ENCODE measurements at places on chromosomes 1 and 21.

GRCh38 chr21:16709866-16710550, 802.8 kb upstream of the CXADR start:
- no peak for DNase-seq

- DNase-seq, result no peak
Measured at GRCh38 chr1:96674915-96675314, 46.7 kb upstream of the PTBP2 start.

GRCh38 chr1:42114229-42114628, 39.0 kb upstream of the GUCA2B start:
- DNase-seq, result no peak

DNA sequence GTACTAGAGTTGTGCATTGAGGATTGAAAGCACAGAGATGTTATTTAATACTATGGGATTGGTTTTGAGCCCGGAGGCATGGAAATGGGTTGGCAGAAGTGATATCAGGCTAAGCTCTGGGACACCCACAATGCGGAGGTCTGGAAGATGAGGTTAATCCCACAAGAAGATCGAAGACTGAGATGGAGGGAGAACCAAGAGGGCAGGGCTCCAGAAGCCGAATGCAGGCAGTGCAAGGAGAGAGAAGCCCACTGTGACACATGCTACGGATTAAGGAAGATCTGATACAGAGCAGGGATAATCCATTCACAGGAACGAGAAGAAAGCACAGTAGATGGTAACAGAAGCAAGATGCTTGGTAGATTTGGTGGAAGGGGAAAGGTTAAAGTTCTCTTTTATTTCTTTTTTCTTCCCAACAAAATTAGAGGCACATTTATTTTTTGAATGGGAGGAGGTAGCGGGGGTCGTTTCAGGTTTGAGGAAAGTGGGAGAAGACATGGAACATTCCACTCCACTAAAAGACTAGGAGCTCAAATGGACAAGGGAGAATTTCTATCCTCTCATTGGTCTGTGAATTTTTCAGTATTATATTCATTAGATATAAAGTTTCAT, 113.2 kb downstream of the NCAM2 start:
- no peak for DNase-seq

DNA sequence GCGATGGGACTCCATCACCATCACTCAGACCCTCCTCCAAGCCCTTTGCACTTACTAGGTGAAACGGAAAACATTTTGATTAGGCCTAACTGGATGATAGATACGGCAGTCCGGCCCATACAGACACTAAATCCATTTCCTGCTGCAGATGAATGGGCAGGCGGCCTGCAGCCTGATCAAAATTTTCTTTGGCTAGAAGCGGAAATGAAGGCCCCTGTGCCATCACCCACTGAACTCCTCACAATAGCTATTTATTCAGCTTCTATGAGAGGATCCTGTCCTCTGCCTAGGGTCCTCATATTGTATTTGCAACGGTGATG, 200.5 kb downstream of the OMA1 start:
- DNase-seq, result no peak

- no peak for DNase-seq
Measured at GRCh38 chr1:13737398-13737797, 37.4 kb downstream of the PRDM2 start.

DNA sequence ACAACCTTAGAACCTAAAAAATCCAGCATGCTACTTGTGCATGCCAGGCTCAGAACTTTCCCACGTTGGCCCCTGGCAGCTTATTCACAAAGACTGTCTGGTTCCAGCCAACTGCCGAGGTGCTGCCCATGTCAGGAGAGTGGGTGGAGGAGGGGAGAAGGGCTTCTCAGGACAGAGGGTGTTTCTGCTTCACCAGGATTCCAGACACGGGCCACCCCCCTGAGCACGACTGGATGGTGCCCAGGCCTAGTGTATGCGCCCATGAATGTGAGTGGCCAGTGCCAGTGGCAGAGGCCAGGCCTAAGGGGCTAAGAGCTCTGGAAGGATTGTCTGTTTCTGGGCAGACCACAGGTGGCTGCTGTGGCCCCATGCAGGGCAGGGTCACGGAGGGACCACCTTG, 148.2 kb upstream of the COL6A1 start:
- no peak for DNase-seq

- DNase-seq, result no peak
Measured at GRCh38 chr1:99816656-99817055, 33.5 kb upstream of the AGL start.

DNA sequence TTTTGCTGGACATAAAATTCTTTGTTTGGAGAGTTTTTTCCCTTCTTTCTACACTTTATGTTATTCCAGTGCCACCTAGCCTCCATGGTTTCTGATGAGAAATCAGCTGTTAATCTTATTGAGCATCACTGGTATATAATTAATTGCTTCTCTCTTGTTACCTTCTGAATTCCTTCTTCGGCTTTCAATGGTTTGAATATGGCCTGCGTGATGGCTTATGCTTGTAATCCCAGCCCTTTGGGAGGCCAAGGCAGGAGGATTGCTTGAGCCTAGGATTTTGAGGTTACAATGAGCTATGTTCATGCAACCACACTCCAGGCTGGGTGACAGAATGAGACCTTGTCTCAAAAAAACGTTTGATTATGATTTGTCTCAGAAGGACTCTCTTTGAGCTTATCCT, 13.0 kb upstream of the CNIH4 start:
- DNase-seq, result no peak

DNA sequence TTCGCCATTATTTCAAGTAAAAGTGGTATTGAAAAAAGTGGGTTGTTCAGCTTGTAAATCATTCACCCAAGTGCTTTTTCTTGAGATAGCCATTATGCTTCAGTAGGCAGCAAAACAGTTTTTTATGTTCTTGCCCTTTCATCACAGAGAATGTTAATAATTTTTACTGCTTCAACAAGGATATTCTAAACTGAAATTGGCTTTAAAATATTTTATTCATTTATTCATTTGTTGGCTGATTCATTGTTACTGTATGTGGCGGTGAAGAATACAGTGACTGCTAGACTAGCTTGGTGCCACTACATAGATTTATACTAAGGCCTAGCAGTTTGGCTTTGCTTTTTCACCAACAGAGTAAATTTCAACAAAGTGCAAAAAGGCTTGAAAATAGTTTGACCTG, 121.5 kb downstream of the OLFML2B start:
- no peak for DNase-seq

GRCh38 chr1:100414693-100415497, 62.6 kb downstream of the CDC14A start:
- no peak for DNase-seq

- DNase-seq, result no peak
Measured at GRCh38 chr1:231808116-231808515, 181.5 kb downstream of the DISC1 start.

GRCh38 chr1:92274939-92275338, 23.8 kb downstream of the GLMN start:
- no peak for DNase-seq

DNA sequence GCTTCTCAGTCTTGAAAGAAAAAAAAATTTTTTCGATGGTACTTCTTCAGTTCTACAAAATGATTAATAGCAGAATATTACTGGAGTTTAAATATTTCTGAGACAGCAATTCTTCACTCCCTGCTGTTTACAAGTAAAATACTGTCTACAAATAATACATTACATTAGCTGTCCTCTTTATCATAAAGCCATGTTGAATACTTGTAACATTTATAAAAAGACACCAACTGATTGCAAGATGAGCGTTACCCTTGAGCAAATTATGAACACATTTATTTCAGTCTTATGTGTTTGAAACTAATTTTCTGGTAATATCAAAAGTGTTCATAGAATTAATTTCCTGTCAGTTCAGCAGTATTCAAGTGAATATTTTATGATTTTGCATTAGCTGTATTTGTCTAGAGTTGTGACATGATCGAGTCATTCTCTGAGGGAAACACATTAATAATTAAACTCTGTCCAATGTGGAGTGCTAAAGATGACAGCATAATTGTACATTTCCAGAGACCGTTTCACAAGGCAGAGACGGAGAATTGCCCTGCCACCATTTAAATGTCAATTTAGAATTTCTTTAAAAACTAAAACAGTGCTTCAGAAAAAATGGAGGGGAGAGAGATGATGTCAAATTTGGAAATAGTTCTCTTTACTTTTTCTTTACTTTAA, 1359.0 kb upstream of the ADGRL4 start:
- DNase-seq, result no peak

DNA sequence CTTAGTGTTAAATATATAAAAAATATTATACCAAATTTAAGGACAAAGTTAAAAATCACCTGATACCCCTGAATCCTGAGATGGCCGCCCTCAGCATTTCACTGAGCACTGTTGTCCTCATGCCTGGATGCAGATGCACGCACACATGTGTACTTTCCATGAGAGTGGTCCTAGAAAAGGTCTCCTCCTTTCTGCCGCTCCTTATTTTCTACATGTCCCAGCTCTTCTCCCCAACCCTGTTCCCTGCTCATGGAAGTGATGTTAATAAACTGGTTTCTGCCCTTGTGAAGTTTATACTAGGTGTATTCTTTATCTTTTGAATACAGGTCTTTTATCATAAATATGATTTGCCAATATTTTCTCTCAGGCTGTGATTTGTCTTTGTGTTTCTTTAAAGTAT, 32.9 kb downstream of the DIP2A start:
- DNase-seq, result no peak

GRCh38 chr1:23567996-23568607, 8.8 kb upstream of the ID3 start:
- DNase-seq, result peak; percentile 69

DNA sequence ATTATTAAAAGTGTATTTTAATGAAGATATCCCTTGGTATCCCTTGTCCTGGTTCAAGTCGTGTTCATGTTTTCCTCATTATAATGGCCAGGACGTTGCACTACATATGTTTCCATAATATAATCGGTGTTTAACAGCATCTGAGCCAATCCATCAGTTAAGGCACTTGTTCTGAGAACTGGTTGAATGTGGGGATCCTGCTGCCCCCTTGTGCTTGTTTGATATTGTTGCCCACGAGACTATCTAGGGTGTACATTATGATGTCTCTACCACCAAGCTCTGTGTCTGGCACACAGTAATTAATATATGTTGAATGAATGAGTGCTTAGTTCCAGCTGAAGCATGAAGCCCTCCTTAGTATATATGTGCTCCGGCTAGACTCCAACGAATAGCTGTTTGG, 193.0 kb downstream of the CACNA1E start:
- DNase-seq, result no peak

- no peak for DNase-seq
Measured at GRCh38 chr21:35581640-35582039, 478.7 kb downstream of the SETD4 start.

DNA sequence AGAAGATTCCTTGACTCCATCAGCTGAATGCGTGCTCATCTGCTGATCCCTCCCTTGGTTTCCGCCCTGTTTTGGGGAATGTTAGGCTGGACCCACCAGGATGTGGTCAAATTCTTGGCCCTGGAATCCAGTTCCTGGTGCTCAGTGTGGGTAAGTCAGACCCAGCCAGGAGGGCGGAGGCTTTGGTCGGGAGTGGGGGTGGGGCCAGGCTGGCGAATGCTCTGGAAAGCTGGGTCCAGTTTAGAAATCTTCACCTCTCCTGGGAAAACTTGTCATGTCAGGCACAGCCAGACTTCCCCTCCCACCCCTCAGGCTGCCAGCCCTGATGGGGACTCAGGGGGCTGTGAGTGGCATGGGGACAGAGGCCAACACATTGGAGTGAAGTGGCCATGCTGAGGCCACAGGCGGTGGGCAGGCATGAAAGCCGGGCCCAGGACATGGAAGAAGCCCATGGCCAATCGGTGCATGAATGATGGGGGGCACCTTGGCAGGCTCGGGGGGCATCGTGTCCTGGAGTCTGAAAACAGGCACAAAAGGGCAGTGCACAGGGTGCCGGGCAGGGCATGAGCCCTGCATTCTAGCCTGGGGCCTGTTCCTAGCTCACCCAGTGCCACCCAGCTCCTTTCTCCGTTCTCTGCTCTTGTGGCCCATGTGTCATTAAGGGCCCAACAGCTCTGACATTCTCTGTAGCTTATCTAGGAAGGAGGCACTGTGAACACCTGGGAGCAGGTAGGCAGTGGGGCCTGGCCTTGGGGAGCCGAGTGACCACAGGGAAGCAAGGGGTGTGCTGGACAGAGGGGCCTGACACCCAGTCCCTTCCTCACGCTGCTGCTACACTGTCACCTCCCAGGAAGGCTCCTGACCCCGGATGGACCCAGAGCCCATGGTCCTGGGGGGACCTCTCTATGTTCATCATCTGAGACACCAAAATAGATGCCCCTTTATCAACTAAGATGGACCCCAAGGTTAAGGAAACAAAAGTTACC, 14.6 kb upstream of the PADI1 start:
- peak; percentile 64 for DNase-seq

GRCh38 chr21:34319585-34319984, 44.2 kb upstream of the KCNE2 start:
- no peak for DNase-seq

- DNase-seq, result no peak
Measured at GRCh38 chr1:200794506-200795065, 55.9 kb downstream of the CAMSAP2 start.

- DNase-seq, result no peak
Measured at GRCh38 chr1:51535006-51535592, 16.0 kb upstream of the EPS15 start.

DNA sequence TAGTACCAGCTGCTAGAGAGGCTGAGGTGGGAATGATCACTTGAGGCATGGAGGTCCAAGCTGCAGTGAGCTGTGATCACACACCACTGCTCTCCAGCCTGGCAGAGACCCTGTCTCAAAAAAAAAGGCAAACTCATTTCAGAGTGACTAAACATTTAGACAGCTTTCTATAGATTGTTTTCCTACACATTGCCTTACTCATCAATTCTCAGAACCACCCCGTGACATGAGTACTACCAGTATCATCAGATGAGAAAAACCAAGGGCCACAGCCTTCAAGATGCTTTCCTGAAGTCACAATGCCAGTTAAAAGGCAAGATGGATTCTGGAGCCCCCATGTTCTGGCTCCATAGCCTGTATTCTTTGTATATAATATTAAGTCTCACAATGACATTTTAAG, 22.4 kb upstream of the SMPDL3B start:
- DNase-seq, result no peak

GRCh38 chr21:20789729-20790500, 208.3 kb upstream of the NCAM2 start:
- no peak for DNase-seq

GRCh38 chr21:40466893-40467483, 380.0 kb downstream of the DSCAM start:
- no peak for DNase-seq

Data from right forelimb (tissue), 1 donor.